ENCODE measurements at places on chromosomes 12 and 14.

- no peak for DNase-seq
These were observed 14.4 kb upstream of the SPSB2 start for GRCh38 chr12:6887460-6887859.

DNA sequence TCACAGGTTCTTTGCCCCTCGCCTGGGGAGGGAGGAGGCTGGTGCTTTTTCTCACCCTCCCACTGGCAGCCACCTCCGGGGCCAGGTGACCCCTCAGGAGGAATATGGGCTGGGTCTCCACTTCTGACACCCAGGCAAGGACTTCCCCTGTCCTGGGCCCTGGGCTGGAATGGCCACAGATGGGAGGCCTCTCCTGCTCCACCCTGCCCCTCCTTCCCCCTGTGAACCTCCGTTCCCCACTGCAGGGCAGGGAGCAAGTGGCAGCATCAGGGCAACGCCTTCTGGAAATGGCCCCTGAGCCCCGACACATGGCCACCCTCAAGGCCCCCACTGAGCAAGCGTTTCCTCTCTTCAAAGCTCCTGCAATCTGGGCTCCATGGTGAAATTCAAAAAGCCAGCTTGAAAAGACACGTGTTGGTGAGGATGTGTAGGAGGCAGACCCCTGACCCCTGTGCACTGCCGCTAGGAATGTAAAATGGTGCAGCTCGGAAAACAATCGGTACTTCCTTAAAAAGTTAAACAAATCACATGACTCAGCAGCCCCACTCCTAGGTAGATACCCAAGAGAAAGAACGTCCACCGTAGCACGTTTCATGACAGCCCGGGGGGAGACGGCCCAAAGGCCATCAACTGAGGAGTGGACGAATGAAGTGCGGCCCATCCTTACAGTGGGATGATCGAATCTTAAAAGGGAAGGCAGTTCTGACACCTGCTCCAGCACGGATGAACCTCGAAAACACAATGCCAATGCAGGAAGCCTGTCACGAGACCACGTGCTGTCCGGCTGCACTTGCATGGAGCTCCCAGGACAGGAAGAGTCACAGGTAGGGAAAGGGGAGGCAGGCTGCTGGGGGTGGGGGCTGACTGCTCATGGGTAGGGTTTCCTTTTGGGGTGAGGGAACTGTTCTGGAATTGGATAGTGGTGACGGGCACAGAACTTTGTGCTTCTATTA lies 11.5 kb downstream of the XRCC3 start:
- DNase-seq: no peak

- no peak for DNase-seq
These were observed 37.8 kb upstream of the TUNAR start for GRCh38 chr14:95838862-95839261.

DNA sequence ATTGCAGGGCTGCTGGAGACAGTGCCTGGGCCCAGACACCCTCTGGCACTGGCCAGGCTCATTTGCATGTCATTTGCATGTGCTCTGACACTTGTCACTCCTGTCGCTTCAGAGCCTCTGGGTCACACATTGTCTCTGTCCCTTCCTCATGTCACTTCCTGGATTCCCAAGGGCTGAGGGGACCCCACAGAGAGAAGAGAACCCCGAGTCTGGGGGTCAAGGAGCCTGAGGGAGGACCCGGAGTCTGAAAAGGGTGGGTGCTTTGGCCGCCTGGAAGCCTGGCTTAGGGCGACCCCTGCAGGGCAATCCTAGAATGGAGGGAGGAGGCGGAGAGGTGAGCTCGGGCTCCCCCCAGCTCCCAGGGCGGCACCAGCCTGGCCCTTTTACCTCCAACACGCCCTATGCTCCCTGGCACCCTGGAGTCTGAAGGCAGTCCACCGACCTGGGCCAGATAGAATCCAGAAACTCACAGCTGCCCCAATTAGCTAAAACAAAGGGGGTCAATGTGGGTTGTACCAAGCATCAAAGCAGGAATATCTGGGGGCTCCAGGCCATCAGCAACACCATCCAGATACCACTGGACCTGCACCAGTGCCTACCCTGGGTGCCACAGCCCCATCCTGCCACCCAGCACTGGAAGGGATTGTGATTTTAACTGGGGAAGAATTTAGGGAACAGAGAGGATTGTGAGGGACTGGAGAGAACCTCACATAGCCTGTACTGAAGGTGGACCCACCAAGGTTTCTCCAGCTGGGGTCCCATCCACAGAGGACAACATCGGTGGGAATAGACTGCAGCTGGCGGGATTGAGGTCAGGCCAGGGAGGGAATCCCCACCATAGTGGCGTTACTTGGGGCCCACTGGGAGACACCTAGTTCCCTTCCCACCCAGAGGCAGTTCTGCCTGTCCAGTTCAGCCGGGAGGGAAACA lies 21.8 kb upstream of the KRT78 start:
- peak; percentile 63 for DNase-seq

GRCh38 chr12:80837342-80837978 lies 100.3 kb downstream of the LIN7A start:
- no peak for DNase-seq

GRCh38 chr12:54053003-54053750 lies 458 bp upstream of the HOXC4 start:
- DNase-seq: no peak

DNA sequence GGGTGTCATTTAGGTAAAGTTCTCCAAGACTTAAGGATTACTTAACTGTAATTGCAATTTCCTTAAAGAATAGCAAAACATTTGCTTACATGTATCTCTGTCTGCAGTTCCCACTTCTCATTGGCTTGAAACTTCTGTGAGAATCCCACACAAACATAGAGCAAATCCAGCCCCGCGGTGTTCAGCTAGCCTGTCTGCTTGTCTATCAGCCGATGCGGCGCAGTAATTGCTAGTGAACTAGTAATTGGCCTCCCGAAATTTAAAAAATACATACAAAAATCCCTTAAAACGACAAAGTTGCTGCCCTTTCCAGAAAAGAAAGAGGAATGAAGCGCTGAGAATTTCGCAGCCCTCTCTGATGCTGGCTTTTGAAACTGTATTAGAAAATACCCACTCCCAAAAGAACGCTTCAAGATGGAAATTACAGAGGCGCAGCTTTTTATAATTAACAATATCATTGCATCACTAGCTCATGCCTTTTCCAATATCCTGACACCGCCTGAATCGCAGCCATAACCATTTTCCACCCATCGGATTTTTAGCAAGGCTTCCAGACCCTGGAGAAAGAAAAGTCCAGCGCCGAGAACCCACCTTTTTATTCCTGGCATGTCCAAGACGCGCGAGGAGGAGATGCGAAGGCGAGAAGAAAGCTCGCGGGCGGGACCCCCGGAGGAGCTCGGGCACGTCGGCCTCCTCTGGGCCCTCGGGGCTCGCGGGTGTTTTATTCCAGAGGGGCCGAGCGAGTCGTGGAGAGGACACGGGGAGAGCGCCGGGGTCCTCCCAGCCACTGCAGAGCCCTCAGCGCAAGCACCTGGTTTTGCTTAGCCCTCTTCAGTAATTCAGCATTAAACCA lies 646 bp downstream of the FBLN5 start:
- DNase-seq: no peak

DNA sequence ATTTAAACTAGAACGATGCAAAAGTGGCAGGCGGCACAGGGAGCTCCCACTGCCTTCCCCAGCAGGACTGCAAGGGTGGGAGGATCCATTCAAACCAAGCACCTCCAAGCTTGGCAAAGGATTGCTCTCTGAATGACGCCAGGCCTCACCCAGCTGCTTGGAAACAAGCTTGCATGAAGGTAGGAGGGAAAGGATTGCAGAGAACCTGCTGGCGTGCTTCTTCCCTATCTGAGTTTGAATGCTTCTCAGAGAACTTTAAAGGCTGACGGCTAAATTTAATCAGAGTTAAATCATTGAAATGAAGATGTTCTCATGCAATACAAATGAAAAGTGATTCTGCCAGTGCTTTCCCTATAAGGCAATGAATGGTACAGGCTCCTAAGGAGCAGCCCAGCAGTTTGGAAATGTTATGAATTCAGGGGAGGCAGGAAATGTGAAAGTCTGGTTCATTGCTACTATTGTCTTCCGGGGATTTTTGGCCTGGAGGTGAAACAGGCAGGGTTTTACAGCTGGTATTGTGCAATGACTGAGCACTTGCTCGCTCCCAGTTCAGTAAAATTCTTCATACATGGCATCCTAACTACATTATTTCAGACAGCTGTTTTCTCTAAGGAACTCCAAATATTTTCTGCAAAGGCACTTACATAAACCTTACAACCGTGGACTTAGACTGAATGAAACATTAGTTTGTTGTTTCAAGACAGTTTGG lies 31.9 kb upstream of the DUSP6 start:
- no peak for DNase-seq

DNA sequence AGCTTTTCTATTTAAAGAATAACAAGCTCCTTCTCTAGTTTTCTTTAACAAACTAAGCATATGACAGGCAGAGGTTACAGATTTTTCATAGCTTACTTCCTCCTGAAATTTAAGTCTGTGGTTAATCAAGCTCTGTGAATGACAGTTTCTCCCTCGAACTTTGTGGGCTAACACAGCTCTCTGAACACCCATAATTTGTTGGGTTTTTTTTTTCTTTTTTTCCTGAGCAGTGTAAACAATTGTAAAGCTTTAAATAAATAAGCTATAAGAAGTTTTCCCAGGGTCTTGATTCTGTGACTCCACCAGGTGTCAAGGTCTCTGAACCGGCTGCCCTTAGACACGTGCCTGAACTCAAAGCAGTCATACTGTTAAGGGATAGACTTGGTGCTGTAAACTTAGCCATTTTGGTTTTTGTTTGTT lies 128.1 kb upstream of the AMIGO2 start:
- DNase-seq: peak; percentile 44

DNA sequence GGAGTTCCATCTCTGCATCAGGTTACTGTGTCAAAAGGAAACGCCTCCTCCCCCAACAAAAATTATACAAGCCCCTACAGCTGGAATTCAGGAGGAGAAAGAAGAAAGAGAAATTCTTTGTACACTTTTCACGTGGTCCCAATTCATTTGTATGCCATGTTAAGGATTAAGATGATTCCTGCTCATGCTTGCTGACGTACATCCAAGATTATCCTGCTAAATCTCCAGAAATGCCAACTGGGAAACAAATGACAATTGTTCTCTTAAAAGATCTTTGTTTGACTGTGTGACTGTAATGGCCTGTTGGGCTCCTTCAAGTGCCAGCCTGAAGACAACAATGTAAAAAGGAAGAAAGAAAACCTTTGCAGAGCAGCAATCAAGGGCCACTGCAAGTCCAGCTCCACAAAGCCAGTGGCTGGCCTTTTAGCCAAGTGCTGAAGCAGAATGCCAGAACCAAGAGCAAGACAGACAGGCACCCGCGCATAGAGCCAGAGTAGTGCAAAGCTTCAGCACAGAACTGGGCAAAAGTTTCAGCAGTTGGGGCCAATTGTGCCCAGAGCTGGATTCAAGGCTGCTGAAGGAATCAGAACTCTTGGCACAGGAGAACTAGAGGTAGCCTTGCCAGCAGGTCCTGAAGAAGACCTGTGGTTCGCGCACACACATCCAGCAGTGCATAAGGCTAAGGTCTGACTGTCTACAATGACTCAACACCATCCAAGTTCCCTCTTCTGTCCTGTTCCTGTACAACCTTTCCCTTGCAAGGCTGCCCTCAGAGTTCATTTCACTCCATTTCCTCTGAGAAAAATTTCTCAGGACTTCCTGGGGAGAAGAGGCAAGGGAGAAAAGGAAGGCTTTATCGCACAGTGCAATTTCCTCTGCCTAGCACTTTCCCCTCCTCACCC lies 209.7 kb upstream of the BMP4 start:
- no peak for DNase-seq

- DNase-seq: no peak
These were observed 125.5 kb upstream of the DCN start for GRCh38 chr12:91307957-91308670.

- DNase-seq: no peak
These were observed 2.7 kb downstream of the CFAP251 start for GRCh38 chr12:121921066-121921465.

DNA sequence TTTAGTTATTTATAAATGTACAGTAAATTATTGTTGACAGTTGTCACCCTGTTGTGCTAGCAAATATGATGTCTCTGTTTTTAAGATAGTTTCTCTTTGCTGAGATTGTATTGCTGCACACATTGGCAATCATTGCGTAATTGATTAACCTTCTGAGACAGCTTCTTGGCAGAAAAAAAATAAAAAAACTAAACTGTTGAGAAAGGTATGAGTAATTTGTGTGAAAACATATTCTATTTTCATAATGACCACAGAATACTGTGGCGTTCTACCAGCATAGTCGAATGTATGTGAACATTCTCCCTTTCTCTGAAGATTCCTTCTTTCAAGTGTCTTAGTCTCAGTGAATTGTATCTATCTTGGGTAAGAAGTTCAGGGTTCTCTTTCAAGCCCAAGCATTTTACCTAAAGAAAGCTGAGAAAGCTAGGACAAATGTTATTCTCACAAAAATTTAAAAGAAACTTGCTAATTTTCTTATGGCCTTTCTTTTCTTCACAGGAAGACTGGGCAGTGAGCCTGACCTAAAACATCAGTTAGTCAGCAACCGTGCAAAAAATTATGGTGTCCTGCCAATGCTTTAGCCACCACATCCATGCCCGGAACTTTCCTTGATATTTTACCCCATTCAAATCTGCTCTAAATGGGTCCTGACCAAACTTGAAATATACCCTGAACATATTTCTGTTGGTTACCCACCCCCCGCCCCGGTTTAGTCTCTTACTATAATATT lies 69.0 kb upstream of the REP15 start:
- DNase-seq: no peak
